ENCODE measurements at places on chromosomes 6 and 20.

DNA sequence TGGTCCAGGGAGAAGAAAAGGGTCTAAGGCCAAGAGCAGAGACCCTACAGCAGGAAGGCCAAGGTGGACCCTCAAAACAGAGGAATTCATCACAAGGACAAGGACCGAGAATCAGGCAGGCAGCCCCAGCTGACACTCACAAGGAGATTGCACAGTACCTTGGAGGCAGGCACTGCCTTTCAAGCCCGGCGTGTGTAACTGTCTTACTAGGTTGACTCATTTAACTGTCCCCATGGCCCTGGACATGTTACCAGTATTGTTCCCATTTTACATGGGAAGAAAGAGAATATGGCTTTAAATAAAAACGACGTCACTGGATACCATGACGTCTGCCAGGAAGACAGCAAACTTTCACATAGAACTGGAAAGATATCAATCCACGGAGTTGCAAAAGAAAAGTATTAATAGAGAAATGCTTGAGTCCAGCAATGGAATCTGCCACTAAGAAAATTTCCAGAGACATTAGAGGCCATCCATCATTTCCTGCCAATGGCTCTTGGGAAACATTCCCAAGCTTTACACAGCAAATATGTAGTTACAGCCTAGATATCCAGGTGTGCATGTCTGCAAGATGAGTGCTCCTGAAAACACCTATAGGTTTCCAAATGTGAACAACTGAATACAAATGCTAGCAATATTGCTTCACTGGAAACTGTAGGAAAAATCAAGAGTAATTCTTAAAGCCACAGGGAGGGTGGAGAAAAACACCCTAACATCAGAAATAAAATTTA lies 111.5 kb upstream of the RPS6KA2 start:
- no peak for DNase-seq

DNA sequence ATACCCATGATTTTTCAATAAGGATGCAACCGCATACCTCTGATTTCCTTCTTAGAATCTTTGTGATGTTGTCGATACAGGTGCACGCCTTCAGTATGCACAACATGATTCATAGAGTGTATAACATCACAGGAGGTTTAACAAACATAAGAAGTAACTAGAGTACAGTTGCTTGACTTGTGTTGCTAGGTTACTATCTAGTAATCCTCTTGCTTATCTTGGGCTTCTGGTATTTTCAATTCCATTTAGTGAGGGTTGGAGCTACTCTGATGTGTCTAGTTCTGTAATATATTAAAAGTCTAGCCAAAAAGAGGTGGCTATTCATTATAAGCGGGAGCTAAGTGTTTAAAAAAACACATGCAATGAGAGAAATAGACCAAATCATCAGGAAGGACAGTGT lies 85.5 kb upstream of the TENT5A start:
- no peak for DNase-seq

DNA sequence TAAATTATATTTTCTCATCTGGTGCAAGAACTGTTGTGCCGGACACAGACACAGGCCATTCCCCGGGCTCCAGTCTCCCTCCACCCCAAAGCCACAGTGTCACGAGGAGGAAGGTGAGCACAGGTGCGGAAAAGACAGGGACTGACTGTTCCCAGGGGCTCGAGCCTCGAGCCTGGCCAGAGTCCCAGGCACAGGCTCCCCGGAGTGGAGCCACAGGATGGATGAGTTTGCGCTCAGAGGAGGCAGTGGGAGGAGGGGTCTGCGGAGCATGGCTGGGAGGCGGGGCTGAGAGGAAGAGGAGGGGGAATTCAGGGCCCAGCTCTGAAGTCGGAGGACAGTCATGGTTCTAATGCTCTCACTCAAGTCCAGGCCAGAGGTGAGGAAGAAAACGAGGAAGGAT lies 284.8 kb downstream of the SMOC2 start:
- no peak for DNase-seq

DNA sequence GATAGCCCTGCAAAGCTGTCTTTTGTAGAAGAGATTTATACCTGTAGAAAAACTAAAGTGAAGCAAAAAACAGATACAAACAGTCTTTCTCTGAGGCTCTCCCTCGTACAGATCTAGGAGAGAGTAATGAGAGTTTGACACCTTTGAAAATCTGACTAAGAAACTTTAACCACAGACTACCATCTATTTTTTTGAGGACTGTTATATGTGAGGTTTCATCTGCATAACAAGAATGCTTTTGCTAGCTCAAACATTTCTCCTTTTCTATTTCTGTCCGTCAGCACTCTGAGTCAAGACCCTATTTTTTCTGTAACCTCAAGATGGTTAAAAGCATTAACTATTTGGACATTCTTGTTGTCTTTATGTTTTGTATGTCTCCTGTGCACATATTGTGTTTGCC lies 193.0 kb downstream of the BTBD3 start:
- no peak for DNase-seq

GRCh38 chr6:117272032-117272866 lies 6.9 kb downstream of the VGLL2 start:
- no peak for DNase-seq

- DNase-seq: no peak
Observed at GRCh38 chr6:37303891-37304503, 46.1 kb upstream of the TMEM217 start.

DNA sequence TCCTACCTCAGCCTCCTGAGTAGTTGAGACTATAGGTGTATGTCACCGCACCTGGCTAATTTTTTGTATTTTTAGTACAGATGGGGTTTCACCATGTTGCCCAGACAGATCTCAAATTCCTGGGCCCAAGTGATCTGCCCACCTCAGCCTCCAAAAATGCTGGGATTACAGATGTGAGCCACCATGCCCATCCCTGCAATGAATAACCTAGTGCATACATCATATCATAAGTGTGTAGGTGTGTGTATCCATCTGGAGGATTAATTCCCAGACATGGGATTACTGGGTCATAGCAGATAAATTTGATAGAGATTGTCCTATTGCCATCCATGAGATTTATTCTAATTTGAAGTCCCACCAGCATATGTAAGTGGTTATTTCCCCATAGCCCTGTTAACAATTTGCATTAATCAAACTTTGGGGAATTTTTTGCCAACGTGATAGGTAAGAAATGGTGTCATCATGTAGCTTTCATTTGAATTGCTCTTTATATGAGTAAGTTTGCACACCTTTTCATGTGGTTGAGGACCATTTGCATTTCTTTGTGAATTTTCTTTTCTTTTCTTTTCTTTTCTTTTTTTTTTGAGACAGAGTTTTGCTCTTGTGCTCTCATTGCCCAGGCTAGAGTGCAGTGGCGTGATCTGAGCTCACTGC lies 29.9 kb upstream of the BACH2 start:
- DNase-seq: no peak

GRCh38 chr6:4459996-4460395 lies 316.2 kb upstream of the CDYL start:
- DNase-seq: no peak

DNA sequence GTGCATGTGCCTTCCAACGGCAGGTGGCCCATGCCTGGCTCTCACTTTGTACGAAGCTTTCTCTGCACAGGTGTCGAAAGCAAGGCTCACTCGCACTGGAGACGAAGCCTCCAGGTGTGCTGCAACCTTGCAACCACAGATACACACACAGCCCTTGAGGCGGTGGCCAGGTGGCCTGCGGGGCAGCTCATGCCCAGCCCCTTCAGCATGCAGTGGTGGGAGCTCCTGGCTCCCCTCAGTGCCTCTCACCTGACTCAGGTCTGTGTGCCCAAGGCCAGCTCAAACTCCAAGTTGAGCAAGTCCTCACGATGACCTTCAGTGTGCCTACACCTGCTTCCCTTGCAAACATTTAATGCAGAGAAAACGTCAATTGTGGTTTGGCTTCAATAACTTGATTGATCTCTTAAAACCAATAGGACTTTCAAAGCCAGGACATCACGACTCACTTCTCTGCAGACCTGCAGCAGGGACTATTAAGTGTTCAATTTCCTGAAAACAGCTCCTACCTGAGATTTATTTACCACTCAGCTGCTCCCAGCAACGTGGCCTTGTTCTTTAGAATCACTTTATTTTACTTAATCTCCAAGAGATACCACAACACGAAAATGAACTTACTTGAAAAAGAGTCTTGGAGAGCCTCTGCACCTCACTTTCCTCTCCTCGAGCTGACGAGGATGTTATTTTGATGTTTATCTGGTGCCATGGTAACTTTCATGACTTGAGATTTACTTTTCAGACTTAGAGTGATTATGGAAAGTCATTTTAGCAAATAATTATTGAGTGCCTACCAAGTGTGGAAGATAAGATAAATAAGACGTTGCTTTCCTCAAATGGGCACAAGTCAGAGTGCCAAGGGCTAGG lies 86.3 kb downstream of the SLC22A23 start:
- no peak for DNase-seq

- DNase-seq: peak; percentile 28
Observed at GRCh38 chr6:25962149-25963127, at the start of gene TRIM38. Gene TRIM38 (plus strand): TSS chr6:25962802. CDS start chr6:25966523, 3,721 bp downstream.

- no peak for DNase-seq
Observed at GRCh38 chr6:52496631-52497030, 76.5 kb downstream of the EFHC1 start.

- no peak for DNase-seq
Observed at GRCh38 chr6:107941199-107941598, 16.8 kb downstream of the SEC63 start.

- DNase-seq: no peak
Observed at GRCh38 chr6:17635568-17635967, 35.5 kb downstream of the FAM8A1 start.

DNA sequence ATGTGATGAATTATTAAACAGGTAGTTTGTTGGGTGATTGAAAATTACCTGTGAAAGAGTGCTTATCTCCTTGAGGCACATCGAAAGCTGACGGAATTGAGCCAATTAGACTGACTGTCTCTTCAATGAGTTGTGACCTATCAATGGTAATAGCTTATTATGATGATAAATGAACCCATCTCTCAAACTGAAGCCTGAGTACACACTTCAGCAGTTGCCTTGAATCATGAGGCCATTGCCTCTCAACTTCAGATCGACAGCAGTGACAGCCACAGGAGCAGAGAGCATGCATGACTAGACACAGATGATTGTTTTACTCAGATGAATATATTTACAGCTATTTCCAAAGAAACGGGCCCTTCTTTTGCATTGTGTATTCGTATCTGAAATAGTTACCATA lies 323.9 kb downstream of the LAMA2 start:
- no peak for DNase-seq

DNA sequence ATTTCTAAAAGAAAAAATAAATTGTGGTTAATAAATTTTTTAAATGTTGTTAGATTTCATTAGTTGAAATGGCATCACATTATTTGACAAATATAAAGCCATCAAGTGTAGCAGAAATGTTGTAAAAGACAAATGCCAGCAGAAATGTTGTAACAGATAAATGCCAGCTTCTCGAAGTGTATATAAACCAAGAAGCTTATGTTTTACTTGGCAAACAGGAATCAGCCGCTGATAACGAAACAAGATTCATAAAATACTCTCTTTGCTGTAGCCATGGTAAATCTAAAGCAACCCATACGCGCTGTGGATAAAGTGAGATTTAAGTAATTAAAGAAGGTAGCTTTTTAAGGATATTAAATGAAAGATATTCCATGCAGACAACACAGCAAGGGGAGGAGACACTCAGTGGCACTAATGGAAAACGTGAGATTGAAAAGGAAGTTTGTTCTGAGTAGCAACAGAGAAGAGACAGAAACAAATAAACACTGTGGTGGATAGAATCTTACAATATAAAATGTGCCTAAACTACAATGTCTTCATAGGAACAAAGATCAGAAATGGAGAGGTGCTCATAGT lies 29.6 kb downstream of the BTBD9 start:
- no peak for DNase-seq

GRCh38 chr6:8828376-8828775 lies 393.0 kb upstream of the SLC35B3 start:
- DNase-seq: no peak

DNA sequence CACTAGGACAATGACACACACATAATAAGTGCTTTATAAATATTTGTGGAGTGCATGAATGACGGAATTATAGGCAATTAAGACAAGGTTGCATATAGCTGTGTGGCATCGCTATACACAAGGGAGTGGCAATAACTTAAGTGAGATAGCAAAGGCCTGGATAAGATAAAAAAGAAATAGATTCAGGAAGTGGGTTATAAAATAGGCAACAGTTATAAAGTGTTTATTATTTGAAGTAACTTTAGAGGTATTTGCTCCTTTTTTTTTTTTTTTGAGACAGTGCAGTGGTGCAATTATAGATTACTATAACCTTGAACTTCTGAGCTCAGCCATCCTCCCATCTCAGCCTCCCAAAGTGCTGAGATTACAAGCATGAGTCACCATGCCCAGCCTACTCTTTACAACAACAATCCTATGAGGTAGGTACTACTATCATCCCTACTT lies 75.9 kb upstream of the LOC128125822 start:
- no peak for DNase-seq

- no peak for DNase-seq
Observed at GRCh38 chr20:47267621-47268020, 88.9 kb downstream of the ZMYND8 start.

GRCh38 chr6:12956991-12957320 lies 240.4 kb downstream of the PHACTR1 start:
- DNase-seq: no peak

GRCh38 chr20:33889312-33889711 lies 78.2 kb downstream of the CHMP4B start:
- no peak for DNase-seq

DNA sequence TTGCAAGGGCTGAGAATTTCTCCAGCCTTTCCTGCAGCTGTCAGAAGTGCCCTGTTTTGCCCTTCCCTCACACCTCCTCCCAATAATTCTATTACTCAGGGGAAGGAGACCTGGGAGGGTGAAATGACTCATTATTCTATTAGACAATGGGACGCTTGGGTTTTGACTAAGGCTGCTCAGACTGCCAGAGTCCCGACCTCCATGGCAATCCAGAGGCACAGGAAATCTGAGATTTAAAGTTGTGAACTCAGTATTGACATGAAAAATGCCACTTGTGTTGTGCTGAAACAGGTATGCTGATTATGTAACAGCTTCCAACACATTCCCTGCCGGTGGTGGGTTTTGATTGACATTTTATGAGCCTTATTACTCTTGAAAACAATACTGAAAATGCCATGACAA lies 625.9 kb upstream of the FLRT3 start:
- DNase-seq: no peak

DNA sequence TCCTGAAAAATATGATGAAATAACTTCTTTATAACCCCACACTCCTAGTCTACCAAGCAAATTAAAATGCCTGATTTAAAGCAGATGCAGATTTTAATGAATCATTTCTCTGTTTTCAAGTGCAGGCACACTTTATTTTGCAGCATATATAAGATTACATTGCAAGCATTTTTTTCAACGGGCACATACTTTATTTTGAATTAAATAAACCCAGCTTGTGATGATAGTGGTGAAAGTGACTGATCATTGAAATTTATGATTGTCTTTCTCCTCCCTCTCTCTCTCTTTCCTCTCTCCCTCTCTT lies 12.2 kb upstream of the MOXD1 start:
- DNase-seq: no peak

DNA sequence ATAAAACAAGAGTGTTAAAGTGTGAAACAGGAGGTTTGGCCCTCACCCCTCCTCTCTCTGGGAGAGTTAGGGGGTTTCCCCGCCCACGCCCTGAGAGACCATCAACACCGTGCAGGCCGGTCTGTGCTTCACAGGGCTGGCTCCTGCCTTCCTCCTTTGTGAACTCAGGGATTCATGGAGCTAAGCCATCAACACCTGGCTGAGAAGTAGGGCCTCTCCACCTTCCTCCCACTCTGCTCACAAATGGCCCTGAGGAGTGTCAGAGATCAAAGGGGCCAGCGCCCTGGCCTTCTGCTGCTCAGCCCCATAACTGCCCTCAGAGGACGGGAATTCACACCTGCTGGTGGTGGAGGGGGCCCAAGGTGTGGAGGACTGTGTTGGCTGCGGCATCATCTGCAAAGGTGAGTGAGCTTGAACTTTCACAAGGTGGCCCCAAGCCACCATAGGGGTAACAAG lies 88.6 kb downstream of the PSMB1 start:
- no peak for DNase-seq

- DNase-seq: no peak
Observed at GRCh38 chr6:104718672-104719071, 141.0 kb downstream of the HACE1 start.

All from ecto neural progenitor cell (in vitro differentiated cells).